ENCODE measurements at places on chromosomes 4 and X.

DNA sequence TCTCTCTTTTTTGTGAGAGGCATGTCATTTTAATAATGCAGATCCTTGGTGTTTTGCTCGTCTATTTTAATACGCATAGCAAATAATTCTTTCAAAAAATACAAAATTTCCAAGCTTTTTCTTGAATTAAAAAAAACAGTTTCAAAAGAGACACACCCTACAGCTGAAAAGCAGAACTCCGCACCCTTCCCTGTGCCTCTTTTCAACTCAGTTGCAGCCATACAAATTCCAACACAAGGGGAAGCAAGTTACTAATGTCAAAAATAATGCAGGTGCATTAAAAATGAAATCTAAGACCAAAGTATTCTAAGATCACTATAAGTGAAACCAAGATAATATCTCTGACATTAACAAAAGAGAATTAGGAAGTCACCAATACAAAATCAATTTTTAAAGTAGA lies 66.6 kb downstream of the NR3C2 start:
- no peak for DNase-seq

DNA sequence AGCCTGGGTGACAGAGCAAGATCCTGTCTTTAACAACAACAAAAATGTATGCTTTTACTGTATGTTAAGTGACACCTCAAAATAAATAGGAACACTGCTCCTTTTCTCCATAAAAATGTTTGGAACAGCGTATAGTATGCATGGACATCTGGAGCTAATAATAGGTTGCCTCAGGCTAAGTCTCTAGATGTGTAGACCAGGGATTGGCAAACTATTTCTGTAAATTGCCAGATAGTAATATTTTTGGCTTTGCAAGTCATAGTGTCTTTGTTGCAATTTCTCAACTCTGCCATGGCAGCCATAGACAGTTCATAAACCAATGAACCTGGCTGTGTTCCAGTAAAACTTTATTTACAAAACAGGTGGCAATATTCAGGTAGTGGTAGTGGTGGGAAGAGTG lies 76.6 kb upstream of the CBLL2 start:
- no peak for DNase-seq

GRCh38 chr4:5952975-5953951 lies 60.4 kb upstream of the CRMP1 start:
- no peak for DNase-seq

GRCh38 chr4:130336585-130337217 lies 1240.7 kb downstream of the C4orf33 start:
- DNase-seq = peak; percentile 17

DNA sequence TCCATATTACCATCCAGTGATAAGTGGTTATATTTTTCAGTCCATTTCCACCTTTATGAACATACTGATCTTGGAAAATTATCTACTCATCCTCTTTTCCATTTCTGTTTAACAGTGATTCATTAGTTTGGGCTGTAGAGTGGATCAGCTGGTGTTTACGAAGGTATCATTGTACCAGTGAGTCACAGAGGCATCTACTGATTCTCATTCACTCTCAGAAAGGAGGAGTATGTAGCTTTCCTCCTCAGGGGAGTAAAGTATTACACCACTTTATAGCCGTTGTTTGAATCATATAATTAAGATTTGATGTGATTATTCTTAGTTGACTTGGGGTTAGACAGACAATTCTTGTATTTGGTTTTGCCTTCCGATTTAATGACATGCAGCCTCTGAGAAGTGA lies 74.7 kb downstream of the GALNT7 start:
- DNase-seq = no peak

DNA sequence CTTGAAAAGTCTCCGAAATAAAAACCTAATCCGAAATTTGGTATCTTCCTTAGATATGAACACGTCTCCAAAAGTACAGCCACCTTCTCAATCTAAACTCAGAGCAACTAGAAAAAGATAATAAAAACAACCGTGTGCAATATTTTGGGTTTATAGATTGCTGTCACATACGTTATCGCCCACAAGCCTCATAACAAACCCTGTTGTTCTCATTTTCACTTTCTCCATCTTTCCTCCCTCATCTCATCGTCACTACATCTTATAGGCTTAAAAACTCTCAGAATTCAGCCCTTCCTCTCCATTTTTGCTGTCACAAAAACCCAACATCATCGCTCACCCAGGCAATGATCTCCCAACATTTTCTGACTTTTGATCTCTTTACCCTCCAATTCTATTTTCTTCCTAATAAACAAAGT lies 448 bp upstream of the SCFD2 start:
- DNase-seq = no peak

GRCh38 chrX:144586756-144587155 lies 660.5 kb upstream of the SPANXN1 start:
- DNase-seq = no peak

DNA sequence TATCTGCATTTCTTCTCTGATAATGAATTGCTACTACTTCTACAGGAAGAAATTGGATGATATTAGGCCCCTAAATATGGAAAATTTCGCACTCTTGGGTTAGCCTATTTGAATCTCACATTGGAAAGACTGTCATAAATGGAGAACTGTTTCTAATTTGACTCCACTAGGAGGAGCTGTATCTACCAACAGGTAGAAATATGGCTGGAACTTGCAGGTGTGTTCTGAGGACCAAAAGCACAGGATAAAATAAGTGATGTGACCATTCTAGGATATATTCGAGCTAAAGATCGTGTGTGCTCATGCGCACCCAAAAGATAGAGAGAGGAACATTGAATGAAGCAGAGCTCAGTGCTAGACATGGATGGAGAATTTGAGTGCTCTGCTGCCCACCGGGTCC lies 4.8 kb upstream of the NKAP start:
- no peak for DNase-seq

GRCh38 chr4:155889031-155889793 lies 14.3 kb upstream of the TDO2 start:
- DNase-seq = no peak

GRCh38 chrX:68708503-68709290 lies 61.2 kb downstream of the STARD8 start:
- no peak for DNase-seq

DNA sequence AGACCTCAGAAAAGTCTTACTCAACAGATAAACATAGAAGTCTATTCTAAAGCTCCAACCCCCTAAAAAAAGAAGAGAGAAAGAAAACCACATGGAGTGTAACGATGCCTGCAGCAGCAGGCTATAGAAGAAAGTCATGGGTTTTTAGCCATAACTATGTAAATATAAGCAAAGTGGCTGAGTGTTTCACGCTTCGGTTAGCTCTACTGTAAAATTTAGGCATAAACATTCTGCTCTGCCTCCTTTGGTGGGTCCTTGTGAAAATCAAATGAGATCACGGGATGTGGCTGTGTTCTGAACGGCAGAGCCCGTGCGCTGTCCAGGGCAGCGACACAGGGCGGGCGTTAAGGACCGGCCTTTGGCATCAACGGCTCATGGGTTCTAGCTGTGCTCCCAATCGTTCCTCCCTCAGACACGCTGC lies 78.4 kb downstream of the IRF2 start:
- no peak for DNase-seq

- DNase-seq = no peak
These were observed 412 bp downstream of the SLC10A3 start for GRCh38 chrX:154490021-154490413.

DNA sequence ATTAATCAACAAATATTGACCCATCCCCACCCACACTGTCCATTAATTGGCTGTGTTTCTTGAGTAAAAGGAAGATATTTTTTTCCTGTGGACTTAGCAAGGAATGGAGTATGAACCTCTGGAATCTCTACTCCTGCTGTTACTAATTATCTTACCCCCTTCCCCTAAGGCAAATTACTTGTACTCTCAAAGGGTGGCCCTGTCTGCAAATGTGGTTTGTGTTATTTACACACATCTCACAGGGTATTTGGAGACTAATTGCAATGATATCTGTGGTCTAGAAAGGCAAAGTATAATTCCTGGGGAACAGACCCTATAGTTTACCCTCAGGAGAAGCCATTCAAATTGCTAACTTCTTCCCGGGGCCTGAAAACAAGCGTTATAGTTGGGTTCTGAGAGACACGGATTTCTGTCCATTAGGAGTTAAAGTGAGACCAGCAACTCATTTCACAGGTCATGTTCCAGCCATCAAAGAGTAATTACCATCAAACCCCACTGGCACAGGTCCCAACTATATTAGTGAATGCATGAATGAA lies 133.0 kb upstream of the RASGEF1B start:
- DNase-seq = no peak

DNA sequence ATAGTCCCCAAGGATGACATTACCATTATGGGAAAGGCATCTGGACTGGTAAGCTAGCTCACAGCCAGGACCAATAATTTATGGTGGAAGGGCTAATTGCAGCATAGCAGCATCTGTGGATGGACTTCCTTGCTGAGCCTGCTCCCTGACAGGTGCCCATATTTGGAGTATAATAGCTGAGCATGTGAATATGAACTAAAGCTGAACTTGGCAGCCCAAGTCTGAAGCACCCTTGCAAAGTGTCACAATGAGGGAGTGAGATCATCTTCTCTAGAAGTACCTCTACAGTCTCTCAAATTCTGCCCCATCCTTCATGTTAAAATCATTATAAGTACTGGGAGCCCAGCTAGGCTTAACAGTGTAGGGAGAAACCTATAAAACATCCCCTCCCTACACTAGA lies 128.2 kb upstream of the INPP4B start:
- no peak for DNase-seq

- DNase-seq = no peak
These were observed 919 bp upstream of the SEC24B start for GRCh38 chr4:109432696-109433095.

- DNase-seq = no peak
These were observed 27.8 kb downstream of the SNX25 start for GRCh38 chr4:185237175-185237574.

- no peak for DNase-seq
These were observed 55.1 kb upstream of the BCOR start for GRCh38 chrX:40152741-40153344.

DNA sequence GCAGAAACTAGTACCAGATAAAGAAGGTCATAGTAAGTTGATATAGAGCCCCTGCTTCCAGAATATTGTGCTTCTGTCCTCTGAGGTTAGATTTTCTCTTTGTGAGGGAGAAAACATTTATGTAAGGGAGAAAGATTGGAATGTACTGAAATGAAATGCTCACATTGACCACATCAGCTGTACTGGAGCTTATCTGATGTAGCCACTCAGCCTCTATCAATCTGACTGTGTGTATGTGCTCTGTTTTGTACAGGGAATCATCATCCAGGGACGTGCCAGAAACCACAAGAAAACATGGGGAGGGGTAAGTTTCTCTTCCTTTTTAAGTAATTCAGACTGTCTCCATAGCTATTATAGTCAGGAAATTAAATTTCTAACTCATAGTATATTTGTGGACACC lies 56.8 kb downstream of the PRRG1 start:
- no peak for DNase-seq

DNA sequence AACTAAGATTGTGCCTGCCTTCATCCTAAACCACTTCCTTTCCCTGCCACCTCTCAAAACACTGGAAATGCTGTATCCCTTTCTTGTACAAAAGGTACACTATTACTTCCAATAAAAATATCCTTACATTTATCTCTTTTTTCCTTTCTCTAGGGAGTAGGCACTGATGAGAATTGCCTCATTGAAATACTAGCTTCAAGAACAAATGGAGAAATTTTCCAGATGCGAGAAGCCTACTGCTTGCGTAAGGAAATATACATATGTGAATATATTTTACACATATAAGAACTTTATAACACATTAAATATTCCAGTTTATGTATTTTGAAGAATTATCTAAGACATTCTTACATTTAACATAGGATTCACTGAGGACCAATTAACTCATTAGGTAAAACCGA lies 71.7 kb downstream of the ANXA10 start:
- DNase-seq = no peak

- no peak for DNase-seq
These were observed 39.6 kb downstream of the SCD5 start for GRCh38 chr4:82758701-82759685.

GRCh38 chr4:171588051-171588545 lies 225.1 kb upstream of the GALNTL6 start:
- no peak for DNase-seq

DNA sequence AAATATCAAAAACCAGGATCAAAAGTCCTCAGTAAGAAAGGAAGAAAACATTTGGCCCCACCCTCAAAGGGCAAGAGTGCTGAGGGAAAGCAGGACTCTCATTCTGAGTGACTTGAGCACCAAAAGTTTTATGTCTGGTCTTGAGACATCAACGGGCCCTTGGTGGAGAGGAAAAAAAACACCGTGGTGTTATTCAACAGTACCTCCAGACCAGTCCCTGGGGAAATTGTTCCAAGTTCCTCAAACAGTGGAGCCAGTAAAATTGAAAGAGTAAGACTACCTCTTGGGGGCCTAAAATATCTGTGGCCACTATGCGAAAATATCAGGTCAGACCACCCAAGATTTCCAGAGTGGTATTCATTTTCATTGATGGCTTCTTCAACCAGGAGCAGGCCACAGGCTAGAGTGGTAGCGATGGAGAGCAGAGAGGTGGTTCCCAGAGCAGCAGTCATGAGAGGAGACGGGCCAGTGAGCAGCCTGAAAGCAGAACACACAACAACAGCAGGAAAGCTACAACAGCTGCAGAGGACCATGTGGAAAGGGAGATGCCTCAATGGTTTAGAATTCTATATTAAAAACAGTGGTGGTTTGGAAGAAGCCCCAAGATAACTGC lies 63.7 kb upstream of the RPL34 start:
- DNase-seq = no peak

DNA sequence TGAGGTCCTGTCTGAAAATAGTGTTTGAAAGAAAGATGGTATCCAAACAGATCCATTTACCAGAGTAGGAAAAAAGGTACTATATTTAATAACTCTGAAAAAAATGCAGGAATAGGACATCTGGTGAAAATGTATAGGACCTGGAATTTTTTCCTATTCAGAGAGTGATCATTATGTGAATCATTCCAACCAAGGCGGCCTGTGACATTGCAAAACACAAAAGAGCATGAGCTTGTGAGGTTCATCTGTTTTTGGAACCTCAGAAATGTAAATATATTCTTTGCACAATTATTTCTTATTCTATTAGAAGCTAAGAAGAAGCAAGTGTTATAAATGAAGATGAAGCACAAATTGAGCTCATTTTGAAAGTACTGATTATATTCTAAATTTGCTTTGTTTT lies 2.0 kb downstream of the C4orf51 start:
- no peak for DNase-seq

DNA sequence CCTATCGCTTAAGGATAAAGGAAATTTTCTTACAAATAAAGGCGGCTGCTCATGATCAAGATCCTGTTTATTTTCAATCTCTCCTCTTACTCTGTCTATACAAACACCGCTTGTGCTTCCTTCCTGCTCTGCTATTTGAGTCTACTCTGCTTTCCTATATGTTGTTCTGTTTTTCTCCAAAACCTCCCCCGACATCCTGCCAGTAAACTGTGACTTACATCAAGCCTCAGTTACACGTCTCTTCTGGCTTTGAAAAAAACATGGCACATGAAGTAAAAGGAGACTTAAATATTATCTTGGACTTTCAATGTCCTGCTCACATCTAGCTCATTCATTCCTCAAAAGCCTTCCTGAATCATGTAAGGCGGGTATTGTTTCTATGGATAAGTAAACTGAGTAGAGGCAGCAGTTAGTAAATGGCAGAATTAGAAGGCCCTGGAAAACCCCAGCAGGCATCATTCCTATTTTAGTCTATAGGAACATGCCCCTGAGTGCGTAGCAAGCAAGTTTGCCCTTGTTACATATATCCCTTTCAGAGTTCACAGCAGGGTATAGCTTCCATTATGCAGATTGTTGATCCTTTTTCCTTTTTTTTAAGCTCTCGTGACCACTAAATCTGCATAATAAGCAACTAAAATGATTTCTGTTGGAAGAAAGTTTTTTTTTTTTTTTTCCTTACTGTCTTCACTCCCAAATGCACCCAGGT lies 280.1 kb downstream of the RAPGEF2 start:
- no peak for DNase-seq

- no peak for DNase-seq
These were observed 368.4 kb downstream of the RPA4 start for GRCh38 chrX:97252111-97252510.
